ENCODE measurements at places on chromosomes 1 and 21.

- peak; percentile 23 for DNase-seq
Measured at GRCh38 chr1:198465201-198466144, 75.0 kb downstream of the ATP6V1G3 start.

- peak; percentile 21 for DNase-seq
Measured at GRCh38 chr1:64263335-64263734, 59.9 kb downstream of the UBE2U start.

GRCh38 chr1:7432900-7433380 lies 338.2 kb upstream of the VAMP3 start:
- no peak for DNase-seq

- no peak for DNase-seq
Measured at GRCh38 chr1:229554886-229555621, 3.5 kb downstream of the ABCB10 start.

- DNase-seq: peak; percentile 88
Measured at GRCh38 chr1:17276568-17276967, 27.7 kb downstream of the PADI3 start.

DNA sequence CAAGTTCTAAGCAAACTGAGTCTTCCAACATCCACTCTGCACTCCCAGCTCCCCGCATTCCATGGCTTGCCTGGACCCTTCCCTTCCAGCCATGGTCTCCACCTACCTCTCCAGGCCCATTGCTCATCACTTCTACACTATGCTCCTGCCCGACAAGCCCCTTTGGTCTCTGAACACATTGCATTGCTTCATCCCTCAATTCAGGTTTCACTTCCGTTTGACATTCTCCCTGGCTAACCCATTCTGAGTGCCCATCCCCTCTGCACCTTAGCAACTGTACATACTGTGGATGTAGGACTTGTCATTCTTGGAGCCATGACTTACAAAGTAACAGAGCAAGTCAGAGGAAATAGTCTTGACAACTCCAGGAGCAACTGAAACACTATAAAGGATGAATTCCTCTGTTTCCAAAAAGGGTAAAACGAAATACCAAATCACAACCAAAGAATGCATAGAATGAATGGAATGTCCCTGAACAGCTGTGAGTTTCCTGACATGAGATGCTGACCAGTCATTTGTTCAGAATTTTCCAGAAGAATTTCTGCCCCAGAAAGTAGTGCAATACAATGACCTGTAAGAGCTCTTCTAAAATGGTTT lies 66.7 kb downstream of the KCNJ6 start:
- peak; percentile 8 for DNase-seq

- DNase-seq: peak; percentile 43
Measured at GRCh38 chr21:18245464-18245967, 883 bp downstream of the CHODL start.

GRCh38 chr1:6099787-6100765 lies 54.4 kb downstream of the KCNAB2 start:
- DNase-seq: no peak

- DNase-seq: no peak
Measured at GRCh38 chr1:169890761-169891538, 2.7 kb downstream of the SCYL3 start.

GRCh38 chr21:20802201-20802600 lies 196.0 kb upstream of the NCAM2 start:
- no peak for DNase-seq

DNA sequence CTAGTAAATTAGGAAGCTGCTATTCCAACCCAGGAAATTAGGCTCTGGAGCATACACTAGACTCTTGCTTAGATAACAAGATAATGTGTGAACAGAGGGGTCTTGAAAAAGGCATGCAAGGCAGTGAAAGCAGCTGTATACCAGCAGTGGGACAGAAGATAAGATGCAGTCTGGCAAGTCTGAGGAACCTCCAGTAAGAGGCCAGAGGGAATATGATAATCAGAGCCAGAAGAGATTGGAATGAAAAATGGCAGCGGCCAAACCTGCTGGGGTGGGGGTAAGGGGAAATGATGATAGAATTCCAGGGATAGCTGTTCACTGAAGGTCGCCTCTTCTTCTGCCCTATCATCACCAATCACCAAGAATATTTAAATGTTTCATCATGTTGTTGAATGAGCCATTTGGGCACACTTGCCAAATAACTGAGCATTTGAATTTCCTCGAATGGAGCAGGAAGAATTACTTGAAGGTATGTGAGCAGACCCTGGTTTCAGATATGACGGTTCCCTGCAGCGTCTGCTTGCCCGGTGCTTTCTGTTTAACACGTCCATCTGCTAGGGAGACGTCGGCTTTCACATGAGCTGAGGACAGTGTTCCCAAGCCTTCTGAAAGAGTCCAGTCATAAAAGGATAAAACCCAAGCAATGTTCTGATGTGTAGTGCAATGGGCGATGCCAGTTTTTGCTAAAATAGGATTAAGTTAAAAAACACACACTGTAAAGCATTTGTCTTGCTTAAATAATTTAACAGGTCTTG lies 173.3 kb downstream of the RWDD3 start:
- DNase-seq: no peak

- peak; percentile 56 for DNase-seq
Measured at GRCh38 chr1:64471218-64472039, 1.5 kb downstream of the CACHD1 start.

GRCh38 chr1:115275216-115275615 lies 62.8 kb downstream of the NGF start:
- no peak for DNase-seq

DNA sequence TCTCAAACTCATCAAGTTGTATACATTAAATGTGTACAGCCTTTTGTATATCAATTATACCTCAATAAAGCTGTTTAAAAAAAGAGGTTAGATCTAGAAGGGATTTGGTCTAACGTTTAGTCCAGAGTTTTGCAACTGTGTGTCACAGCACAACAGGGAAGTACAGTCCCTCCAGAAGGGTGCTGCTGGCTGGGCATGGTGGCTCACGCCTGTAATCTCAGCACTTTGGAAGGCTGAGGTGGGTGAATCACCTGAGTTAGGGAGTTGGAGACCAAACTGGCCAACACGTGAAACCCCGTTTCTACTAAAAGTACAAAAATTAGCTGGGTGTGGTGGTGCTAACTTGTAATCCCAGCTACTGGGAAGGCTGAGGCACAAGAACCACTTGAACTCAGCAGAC lies 78.3 kb upstream of the HAO2 start:
- no peak for DNase-seq

- no peak for DNase-seq
Measured at GRCh38 chr1:150555198-150555970, 6.2 kb downstream of the ADAMTSL4 start.

DNA sequence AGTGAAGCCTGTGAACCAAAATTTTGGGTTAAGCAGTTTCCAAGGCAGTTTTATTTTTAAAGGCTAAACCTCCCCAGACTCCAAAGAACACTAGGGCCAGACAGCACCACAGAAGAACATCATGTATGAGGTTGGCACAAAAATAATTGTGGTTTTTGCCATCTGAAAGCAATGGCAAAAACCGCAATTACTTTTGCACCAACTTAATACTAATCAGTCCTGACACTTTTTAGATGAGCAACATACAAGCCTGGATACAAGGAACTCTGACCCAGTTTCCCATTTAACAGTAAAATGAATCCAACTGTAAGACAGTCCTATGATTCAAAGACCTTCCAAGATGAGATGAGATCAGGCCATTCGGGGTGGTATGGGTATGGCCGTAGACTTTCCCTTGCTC lies 46.8 kb downstream of the CNIH3 start:
- DNase-seq: no peak

DNA sequence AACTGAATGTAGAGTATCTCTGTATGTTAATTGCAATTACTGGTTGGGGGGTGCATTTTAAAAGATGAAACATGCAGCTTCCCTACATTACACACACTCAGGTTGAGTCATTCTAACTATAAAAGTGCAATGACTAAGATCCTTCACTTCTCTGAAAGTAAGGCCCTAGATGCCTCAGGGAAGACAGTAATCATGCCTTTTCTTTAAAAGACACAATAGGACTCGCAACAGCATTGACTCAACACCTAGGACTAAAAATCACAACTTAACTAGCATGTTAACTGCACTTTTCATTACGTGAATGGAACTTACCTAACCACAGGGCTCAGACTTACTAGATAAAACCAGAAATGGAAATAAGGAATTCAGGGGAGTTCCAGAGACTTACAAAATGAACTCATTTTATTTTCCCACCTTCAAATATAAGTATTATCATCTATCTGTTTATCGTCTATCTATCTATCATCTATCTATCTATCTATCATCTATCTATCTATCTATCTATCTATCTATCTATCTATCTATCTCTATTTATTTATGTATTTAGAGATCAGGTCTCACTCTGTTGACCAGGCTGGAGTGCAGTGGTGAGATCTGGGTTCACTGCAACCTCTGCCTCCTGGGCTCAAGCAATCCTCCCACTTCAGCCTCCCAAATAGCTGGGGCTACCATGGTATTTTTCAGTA lies 47.8 kb downstream of the CHML start:
- peak; percentile 52 for DNase-seq

DNA sequence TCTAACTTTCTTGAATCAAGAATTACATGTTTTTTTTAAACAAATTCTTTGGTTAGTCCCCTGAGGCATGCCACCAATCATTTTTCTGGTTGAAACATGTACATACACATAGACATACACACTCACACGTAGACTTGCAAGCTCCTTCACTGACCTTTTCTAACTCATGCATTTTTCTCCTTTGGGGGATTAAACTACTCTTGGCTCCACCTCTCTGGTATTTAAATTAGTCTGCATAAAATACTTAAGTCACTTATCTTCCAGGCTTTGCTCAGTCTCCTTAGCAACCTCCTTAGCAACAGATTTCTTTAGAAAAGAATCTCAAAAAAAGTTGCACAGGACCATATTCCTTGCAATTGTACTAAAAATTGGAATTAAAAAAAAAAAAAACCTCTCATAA lies 440.9 kb upstream of the LRRC7 start:
- DNase-seq: no peak

DNA sequence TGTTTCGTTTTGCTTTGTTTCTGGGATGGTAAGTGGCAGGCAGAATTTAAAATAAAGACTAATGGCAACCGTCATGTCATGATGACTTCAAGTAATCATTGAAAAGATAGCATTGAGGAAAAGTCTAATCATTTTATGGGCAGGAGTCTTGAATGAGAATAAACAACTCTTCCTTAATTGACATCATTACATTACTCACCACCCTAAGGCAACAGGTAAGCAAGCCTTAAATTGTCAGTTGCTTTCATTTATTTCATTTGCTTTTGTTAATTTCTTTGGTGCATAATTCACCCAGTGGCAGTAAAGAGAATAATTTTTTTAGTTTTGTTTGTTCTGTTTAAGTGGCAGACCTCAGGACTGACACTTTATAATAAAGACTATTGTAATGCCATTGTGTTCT lies 669.0 kb downstream of the RWDD3 start:
- no peak for DNase-seq

GRCh38 chr1:55913565-55913964 lies 665.8 kb downstream of the PLPP3 start:
- DNase-seq: no peak

DNA sequence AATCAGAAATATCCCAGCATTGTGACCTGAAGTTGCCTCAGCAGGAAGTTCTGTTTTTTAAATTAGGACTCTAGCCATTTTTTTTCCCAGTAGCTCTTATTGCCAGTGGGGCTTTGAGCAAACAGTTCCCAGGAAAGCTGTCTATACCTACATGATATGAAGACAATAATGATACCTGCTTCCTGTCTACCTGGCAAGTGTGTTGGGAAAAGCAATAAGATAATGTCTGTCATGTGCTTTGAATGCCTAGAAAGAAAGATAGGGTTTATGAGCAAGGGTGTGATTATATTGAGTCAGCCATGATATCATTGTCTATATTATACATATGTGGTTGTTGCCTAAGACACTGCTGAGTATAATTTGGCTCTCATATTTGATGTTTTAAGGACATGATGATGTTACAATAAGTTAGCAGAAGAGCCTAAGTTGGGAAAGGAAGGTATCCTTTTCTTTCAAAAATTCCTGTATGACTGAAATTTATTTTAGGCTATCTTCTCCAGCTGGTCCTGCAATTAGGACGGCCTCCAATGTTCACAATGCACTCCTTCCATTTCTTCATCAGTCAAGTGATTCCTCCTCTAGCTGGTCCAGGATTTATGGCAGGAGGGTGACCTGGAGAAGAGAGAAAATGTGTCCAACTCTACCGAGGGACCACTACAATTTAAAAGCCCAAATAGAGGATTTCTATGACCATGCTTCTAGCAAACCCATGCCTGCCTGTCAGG lies 99.6 kb upstream of the CDC42BPA start:
- no peak for DNase-seq

DNA sequence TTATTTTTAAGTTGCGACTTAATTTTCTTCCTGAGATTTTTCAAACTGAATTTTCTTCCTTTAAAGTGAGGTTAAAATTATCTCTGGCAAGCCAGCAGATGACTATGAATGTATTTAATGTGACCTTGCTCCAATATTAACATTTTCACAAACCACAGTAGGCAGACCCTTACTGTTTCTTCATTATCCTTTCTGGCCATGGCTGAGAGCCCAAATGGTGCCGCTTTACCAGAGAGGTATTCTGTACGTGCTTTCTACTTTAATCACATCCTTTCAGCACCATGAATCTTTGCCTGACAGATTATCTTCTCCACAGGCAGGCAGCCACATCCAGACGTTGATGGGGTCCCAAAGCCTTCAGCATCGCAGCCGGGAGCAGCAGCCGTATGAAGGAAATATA lies 129.6 kb downstream of the LRRC40 start:
- no peak for DNase-seq

DNA sequence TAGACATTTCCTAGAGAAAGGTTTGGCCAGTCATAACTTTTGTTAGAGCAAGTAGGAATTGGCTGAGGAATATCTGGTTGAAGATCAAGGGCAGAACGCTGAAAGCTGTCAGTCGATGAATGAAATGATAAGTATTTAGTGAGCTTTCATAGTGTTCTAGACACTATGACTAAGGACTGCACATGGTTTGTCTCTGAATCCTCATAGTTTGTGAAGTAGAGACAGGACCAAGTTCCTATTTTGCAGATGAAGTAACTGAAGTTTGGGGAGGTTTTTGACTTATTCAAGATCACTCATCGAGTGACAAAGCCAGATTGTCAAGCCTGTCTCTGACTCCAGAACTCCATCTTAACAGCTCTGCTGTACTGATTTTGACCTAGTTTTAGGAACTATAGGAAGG lies 4.7 kb downstream of the ELOA start:
- no peak for DNase-seq

DNA sequence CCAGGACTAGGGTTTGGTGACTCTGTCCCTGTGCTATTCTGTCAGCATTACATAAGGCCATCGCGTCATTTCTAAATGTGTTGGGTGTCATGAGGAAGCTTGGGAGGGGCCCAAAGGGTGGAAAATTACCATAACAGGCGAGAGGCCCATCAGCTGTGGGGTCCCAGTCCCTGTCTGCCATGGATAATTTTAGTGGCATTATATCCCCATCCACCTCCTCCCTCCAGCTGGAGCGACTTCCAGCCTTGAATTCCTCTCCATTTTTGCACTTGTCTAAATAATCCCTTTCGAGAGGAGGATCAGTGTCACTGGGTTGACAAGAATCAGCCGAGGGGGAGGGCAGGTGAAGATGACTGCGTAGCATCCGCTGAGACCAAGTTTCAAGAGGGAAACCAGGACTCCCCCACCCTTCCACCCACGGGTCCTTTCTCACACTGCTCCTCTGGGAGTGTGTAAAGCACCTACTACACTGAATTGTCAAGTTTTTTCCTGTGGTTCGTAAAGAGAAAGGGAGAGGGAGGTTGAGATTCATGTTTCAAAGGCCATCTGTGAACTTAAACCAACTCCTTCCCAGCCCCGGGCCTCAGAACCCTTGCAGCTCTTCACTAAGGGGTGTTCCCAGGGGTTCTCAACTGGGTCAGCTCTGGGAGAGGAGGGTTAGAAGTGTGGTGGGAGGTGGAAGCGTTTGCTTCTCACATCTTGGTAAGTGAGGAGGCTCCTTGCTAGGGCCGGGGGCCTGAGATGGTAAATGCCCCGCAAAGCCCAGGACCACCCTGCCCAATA lies 29.2 kb downstream of the VASH2 start:
- DNase-seq: no peak
